Eye (tissue), 1 donor: ENCODE measurements at places on chromosomes 4 and X.

- peak; percentile 79 for DNase-seq
Observed at GRCh38 chr4:186722796-186723291, 812 bp downstream of the FAT1 start.

- no peak for DNase-seq
Observed at GRCh38 chr4:146283758-146284651, 69.7 kb downstream of the REELD1 start.

DNA sequence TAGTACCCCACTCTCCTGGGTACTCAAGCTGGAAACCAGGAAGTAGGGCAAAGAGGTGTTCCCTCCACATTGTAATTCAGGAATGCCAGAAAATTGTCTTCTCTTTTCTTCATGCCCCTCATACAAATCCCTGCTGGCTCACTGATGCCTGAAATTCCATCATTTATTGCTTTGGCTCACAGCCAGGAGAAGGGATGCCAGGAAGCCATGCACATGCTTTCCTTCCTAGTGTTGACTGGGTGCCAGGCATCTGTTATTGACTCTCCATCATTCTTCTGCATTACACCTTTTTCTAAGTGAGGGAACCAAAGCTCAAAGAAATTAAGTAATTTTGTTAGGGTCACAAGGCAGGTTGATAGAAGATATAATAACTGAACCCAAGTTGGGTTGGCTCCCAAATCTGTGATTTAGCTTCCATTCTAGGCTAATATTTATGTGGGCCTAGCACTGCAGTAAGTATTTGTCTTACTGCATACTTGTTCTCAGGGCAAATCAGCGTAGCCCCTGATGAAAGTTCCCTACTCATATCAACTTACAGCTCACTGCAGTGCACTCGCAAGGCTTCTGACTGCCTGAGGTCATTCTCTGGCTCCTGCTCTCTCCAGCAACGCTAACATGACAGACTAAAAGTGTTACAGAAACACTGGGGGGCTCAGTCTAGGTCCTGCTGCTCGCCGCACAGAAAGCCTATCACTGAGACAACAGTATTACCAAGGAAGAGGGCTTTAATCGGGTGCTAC lies 89.0 kb downstream of the TRAPPC11 start:
- DNase-seq: peak; percentile 74

DNA sequence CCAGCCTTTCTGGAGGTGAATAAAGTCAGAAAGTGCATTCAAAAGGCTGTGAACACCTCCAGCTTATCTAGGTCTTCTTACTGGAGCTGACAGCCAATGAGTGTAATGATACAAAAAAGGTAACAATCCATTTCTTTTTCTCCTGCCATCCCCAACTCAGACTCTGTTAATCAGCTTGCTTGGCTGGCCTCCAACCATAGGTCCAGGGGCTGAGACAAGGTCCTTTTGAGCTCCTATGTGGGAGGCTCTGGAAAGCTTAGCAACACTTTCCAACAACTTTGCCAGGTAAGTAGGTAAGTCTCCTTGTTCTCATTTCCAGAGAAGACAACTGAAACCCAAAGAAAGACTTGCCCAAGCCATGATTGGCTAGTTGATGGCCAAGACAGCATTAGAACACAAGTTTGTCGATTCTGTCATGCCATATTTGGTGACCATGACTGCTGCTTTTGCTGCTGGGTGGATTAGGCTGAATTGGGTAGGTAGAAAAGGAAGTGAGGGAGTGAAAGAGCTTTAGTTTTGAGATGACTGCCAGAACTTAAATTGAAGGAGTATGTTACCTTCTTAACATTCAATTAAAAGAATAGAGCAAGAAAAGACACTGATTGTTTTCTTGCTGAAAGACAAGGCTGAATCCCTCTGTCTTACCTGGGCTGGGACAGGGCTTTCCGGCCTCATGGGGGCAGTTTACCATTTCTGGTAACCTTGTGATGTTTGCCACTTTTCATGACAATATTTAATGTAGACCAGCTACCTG lies 22.8 kb downstream of the VSIG4 start:
- DNase-seq: no peak

GRCh38 chr4:71882113-71882841 lies 98.4 kb upstream of the GC start:
- peak; percentile 21 for DNase-seq

- no peak for DNase-seq
Observed at GRCh38 chr4:15117270-15117946, 115.1 kb downstream of the CPEB2 start.
